Breast epithelium (tissue), 4 donors: ENCODE measurements at places on chromosomes 3 and 15.

- DNase-seq: no peak
These were observed 51.3 kb downstream of the MBNL1 start for GRCh38 chr3:152319831-152320617.

DNA sequence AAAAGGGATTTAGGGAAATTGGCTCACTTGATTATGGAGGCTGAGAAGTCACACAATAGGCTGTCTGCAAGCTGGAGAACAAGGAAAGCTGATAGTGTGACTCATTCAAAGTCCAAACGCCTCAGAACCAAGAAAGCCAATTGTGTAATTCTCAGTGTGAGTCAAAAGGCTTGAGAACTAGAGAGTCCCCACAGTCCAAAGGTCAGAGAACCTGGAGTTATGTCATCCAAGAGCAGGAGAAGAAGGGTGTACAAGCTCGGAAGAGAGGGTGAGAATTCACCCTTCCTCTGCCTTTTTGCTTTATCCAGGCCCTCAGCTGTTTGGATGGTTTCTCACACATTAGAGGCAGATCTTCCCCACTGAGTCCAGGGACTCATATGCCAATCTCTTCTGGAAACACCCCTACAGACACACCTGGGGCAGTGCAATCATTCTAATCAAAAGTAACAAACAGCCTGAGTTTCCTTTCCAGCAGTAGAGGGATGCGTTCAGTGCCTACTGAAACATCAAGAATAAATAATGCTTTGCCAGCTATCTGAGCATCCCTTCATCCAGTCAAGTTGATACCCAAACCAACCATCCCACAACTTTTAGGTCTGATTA, 271.5 kb downstream of the SATB1 start:
- DNase-seq: no peak

DNA sequence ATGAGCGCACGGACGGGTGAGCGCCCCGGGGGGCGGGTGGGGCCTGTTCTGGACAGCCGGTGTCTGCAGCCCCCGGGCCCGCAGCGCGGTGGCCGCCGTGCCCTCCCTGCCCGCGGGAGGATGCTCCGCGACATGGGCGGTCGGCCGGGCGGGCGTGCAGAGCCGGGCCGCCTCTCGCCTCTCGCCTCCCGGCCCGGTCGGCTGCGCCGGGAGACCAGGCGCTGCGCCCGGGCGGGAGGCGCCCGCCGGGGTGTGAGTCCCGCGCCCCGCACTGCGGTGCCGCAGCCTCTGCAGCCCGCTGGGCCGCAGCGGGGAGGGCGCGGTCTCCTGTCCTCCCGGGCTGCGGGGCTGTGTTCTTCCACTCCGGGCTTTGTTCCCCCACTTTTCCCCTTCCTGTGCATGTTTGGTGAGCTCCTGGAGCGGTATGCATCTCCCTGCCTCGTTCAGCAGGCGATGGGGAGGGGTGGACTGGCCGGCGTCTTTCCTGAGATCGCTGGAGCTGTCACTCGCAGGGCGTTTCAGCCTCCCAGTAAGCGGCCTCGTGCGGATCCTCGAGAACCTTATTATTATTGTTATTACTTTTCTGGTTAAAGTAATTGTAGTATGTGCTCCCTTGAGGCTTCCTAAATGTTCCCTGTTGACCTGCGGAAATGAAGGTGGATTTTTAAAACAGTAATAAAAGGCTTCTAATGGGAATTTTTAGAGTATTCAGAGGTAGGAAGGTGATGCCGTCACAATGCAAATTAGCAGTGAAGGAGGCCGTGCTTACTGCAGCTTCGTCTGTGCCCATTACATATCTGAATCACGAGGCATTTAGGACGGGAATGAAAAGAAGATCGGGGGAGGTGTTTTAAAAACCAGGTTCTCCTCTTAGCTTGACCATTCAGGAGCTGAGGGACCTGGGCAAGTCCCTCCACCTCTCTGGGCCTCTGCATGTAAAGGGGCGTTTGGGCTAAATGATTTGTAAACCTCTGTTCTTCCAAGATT, 593 bp downstream of the TMOD2 start:
- DNase-seq: no peak

DNA sequence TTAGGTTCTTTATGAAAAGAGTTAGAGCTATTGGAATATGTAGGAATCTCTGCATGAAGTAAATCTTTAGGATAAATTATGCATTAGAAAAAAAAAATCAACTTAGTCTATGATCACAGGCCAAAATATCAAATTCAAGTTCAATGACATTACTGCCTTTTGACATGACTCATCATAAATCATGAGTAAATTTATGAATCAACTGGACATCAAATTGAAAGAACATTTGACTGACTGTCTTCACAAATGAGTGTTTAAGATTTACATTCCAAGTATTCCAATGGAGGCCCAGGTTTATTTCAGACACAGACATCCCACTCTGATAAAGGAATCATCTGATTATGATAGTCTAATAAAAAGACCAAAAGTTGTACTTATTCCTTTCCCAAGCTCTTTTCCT, 192.8 kb upstream of the TTC14 start:
- no peak for DNase-seq

- DNase-seq: no peak
These were observed 103.7 kb downstream of the AQP9 start for GRCh38 chr15:58241872-58242271.

DNA sequence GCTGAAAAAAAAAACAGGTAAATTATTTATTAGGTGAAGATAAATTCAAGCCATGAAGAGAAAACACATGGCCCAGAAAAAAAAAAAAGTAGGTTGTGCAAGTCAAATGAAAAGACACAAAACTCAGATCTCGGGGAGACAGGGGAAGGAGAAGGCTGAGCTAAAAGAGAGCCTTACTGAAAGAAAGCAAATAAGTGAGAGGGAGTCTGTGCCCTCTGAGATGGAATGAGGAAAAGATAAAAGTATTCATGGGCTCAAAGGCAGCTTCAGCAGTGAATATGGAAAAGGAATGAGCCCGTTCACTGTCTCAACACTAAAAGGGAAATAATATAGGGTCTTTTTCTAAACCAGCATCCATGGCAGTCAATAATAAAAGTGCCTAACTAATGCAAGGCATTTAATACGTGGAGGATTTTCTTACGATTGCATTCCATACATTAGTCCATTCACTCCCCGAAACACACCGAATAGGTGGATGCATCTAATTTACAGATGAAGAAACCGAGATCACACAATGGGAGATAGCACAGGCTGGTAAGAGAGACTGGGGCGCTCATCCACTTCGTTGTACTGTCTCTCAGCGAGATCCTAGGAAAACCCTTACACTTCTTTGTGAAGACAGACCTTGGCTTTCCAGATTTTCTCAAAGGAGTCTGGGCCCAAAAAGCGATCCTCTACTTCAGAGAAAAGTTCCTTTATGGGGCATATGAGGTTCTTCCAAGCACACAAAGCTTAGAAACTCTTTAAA, 1.1 kb downstream of the TFDP2 start:
- DNase-seq: no peak
